SK-N-DZ (cell line): ENCODE measurements at places on chromosomes 13 and 19.

DNA sequence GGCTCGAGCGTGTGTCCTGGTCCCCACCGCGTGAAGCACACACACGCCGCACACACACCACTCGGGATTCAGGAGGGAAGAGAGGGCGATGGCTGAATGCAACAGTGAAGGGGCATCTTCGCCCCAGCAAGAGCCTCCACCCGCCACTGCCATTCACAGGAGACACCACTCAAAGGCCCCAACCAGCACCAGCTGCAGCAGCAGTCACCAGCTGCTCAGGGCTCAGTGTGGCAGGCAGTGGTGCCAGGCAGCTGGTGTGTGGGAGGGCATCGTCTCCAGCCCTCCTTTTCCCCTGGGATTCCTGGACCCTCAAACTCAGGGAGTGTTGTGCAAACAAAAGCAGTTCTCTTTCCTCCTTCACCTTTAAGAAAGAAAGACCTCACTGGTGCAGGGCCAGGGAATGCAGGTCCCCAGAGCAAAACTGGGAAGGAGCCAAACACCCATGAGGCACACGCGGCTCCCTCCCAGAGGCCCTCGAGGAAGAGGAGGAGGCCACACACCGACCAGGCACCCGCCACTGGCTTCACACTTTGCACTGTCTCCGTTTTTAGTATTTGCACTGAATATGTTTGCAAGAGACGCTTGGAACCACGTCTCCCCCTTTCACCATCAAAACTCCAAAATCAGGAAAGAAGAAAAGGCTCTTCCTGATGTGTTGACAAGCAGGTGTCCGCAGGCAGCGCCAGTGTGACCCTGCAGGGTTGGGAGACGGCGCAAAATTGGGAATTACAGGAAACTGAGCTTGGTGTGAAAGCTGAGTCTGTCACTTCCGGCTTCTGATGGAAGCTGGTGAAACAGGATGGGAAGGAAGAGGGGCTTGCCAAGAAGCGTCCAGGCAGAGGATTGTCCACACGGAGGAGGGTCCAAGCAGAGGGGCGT, 26.4 kb upstream of the F7 start:
- no peak for DNase-seq

GRCh38 chr13:98443329-98443728, 133.6 kb downstream of the STK24 start:
- no peak for DNase-seq

GRCh38 chr13:44400736-44401135, 27.1 kb downstream of the SERP2 start:
- no peak for DNase-seq

DNA sequence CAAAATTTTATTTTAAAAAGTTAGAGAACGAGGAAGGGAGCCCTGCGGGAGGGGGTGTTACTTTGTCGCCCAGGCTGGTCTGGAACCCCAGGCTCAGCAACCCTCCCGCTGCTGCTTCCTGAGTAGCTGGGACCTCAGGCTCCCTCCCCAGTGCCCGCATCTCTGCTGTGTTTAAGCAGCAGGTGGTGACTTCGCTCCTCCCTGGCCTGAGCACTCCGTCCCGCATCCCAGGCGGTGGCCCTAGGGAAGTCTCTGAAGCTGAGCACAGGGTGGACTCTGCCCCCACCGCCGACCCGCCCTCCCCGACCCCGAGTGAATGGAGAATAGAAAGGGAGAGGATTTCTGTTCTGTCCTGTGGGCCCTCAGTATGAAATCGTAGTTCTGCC, 30.5 kb downstream of the ZNF701 start:
- no peak for DNase-seq

- DNase-seq = no peak
Measured at GRCh38 chr13:109779074-109779473, 7.3 kb downstream of the IRS2 start.

DNA sequence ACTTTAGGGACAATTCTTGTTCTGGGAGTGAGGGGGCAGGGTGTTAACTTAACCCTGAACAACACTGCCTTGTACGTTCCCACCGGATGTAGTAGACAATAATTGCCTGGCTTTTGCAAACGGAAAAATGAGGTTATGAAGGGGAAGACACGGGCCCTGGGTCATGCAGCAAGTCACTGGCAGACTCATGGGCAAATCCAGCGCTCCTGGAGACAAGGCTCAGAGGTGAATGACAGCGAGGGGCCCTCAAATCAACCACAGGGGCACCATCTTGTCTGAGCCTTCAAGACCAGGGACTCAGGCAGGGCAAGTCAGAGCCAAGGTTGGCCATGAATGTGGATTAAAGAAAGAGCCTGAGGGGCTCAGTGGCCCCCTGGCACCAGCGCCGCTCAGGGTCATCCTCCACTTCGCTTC, 2.8 kb downstream of the RASA3 start:
- DNase-seq = no peak

DNA sequence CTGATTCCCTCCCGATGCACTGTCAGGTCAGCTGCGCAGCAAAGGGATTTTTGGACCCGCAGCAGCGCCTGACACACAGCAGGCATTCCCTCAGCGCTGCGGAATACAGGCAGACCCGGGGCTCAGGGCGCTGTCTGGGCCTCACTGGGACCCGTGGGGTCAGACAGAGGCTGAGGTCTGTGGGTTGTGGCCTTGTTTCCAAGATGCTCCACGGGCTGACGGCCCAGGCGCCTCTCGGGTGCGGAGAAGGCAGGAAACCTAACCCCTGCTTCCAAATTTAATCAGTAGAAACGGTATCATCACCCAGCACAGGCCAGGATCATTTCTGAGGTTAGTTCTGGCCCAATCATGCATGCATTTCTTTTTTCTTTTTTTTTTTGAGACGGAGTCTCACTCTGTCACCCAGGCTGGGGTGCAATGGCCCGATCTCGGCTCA, 686 bp upstream of the RNF126 start:
- DNase-seq = no peak

- no peak for DNase-seq
Measured at GRCh38 chr19:12952488-12953137, 4.4 kb downstream of the GADD45GIP1 start.

DNA sequence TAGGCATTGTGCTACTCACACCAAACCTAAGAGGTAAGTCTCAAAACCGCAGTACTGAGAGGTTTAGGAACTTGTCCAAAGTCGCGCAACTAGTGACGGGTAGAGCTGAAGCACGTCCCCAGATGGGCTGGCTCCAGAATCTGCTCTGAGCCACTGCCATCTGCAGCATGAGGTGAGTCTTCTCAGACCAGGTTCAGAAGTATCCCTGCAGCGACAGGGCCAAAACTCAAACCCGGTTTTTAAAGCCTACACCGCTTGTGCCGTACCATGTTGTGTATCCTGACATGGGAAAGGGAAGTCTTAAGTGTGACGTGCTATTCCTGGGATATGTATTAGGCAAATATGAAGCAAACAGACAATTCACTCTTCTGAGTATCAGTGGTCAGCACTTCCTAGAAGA, 45.1 kb downstream of the ATP7B start:
- DNase-seq = no peak

DNA sequence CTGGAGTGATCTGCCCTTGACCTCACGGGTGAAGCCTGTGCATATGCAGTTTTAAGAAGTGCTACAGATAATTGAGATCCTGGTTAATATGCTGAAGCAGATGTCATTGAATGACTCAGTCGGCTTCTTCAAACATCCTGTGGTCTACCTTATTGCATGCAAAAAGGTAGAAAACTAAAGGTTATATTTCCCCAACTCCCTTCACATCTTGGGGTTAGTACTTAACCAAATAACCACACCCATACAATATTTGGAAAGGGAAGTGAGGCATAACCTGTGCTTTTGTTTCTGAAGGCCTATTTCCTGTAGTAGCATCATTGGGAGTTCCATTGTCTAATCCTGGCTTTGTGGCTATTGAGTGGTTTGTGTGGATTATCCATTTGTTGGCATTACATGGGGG, 58.3 kb downstream of the RAP2A start:
- no peak for DNase-seq

DNA sequence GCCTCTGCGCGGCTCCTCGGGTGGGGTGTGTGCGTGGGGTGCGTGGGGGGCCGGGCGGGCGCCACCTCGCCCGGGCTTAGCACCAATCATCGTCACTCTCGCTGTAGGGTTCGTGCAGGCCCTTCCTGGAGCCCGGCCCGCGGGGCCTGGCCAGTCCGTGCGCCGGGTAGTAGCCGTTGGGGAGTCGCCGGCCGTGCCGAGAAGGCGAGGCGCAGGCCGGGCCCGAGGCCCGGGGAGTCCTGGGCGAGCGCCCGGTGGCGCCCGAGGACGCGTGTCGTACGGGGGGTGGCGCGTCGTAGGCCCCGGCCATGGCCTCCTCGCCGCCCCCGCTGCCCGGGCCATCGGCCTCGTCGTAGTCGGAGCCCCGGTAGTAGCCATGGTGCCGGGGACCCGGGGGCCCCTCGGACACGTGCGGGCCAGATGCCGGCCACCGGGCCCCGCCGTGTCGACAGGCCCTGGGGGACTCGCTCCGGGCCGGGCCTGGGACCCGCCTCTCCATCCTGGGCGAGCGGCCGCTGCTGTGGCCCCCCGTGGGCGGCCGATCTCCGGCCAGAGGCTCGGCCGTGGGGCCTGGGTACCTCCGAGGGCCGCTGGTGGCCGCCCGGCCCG, 57.1 kb downstream of the IER2 start:
- no peak for DNase-seq

DNA sequence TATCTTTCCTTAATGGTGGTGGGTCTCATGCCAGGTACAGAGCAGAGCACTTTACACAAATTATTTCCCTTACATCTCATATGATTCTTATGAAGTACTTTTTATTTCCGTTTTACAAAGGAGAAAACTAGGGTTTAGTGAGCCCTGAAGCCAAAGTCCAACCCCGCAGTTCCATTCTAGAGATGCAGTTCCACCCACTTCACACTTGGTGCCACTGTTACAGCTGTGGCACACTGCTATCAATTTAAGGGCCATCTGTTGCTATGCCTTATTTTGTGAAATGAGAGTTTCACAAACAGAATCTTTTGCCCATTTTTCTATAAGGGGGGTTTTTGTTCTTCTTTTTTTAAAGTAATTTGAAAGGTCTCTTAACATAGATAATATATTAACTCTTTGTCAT, 12.9 kb downstream of the MIPEP start:
- DNase-seq = no peak
